ENCODE measurements at places on chromosomes 3 and 15.

GRCh38 chr3:59726279-59726678 is 676.5 kb upstream of the CFAP20DC start:
- DNase-seq = no peak

DNA sequence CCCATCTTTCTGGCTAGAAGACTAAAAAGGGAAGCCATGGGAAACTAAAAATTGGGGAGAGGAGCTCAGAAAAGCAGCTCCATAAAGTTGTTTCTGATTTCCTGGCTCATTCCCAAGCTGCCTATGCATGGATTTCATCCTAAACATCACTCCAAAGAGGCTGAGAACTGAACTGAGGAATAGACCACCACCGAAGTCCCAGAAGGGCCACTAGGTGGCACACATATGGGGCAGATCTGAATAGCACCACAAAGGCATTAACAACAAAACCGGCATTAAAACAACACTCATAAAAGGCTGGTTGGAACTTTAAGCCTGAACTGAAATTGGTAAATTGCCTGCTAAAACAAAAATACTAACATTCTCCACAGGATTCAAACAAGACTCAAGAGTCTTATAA is 106.3 kb downstream of the PLD1 start:
- peak; percentile 75 for DNase-seq

DNA sequence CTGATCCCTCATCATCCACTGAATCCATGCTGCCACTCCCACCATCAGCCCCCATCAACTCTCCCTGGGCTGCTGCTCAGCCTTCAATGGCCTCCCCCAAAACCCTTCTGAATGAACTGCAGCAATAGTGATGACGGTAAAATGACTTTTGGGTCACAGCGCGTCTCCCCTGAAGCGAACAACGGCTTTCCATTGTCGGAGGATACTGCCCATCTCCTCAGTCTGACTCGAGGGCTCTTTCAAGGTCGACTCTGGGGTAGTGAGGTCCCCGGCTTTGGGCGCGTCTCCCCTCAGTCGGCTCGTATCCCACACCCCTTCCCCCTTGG is 57.2 kb upstream of the ZBTB38 start:
- no peak for DNase-seq

GRCh38 chr3:177596248-177596815 is 399.1 kb upstream of the TBL1XR1 start:
- DNase-seq = no peak

DNA sequence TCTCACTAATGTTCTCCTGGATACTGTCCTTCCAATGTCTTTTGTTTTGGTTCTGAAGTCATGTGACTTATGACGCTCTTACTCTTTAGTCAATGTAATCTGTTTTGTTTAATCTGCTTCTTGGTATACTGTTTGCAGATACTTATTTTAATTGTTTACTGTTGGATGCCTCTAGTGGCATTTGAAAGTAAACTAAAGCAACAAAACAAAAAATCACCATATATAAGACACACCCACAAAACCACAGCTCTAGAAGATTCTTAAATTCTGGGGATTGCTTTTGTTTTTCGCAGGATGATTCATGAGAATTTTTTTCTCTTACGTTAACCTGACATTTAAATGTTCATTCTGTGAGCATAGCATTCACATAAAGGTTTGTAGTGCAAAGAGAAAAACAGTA is 16.8 kb downstream of the SLC25A26 start:
- DNase-seq = no peak

GRCh38 chr3:125582707-125583106 is 12.6 kb downstream of the OSBPL11 start:
- DNase-seq = peak; percentile 28

GRCh38 chr15:42335074-42335473 is 24.2 kb upstream of the CAPN3 start:
- no peak for DNase-seq

DNA sequence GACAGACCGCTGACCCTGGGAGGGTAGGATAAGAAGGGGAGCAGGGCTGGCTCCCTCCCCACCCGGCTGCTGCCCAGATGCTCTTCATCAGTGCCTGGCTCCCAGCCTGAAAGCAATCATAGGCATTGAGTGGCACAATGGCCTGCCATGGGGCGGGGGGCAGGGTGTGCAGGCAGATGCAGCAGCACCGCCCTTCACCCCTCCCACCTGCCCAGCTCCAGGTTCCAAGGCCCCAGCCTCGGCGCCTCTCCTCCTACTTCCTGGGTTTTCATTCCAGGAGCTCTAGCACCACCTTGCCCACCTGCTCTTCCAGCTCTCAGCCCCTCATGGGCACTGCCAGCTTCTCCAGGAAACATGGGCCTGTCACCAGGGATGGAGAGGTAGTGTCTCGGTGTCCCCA is 101.7 kb downstream of the MEGF11 start:
- DNase-seq = no peak

DNA sequence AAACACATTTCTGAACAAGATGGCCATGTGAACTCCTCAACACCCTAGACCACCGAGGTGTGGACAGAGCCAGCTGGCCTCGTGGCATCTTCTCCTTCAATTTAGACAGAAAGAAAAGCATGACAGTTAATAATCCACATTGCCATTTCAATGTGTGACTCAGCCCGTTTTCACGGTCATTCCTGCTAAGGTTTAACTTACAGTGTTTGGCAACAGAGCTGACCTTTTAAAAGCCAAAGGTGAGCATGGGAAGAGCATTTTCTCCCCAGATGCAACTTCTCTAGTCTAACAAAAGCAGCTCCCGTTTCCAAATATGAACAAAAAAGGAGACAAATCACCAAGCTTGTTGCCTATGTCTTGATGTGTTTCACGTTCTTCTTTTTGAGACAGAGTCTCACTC is 417.6 kb upstream of the WNT5A start:
- no peak for DNase-seq

DNA sequence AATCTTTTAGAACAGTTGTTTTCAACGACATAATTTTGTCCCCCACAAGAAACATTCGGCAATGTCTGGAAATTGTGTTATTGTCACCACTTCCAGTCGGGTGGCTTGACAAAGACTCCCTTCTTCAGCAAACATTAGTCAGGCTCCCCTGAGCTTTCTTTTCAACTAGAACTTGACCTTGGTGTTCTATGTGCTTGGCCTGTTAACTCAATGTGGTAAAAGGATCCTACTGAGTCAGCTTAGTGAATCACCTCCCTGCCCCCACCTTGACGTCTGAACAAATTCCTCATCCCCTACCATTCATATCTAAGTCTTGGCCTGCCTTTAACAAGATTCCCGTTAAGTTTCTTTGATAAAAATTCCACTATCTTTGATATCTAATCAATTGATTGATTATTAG is 465.0 kb upstream of the ROBO1 start:
- DNase-seq = no peak

- DNase-seq = peak; percentile 33
Measured at GRCh38 chr15:39427705-39428104, 153.2 kb upstream of the THBS1 start.

GRCh38 chr15:94739639-94740038 is 508.3 kb downstream of the MCTP2 start:
- DNase-seq = no peak

- no peak for DNase-seq
Measured at GRCh38 chr3:129536374-129536667, 6.7 kb upstream of the H1-8 start.

- DNase-seq = no peak
Measured at GRCh38 chr3:89173546-89173945, 66.1 kb downstream of the EPHA3 start.

DNA sequence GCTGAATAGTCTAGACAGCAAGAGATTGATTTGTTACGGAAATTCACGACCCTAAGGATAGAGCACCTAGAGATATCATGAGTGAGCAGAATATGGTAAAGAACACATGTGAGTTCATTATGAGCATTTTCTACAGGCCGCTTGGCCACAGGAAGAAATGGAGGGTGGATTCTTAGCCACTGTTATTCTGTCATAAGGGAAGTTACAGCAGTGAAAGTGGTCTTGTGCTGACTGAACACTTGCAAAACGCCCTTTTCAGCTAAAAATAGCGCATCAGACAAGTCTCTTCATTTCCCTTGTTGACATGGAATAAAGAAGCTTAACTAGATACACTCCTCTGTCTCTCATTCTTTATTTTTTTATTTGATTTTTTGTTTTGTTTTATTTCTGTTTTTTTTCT is 19.8 kb downstream of the DGKG start:
- DNase-seq = peak; percentile 93

DNA sequence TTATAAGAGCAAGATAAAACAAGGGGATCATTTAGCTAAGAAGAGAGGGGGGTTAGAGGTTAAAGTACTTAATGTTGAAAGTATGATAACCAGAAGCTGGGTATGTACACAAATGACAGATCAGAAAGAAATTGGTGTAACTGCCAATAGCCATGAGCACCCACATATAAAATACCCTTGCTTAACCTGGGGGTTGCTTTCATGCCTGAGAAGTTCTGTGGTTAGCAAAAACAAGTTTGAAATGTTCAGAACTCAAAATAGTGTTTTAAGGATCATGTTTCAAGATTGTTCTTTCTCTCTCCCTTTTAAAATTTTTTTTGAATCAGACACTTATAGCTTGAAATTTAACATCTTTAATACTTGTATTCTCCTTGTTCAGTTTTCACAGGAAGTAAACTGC is 321.4 kb upstream of the GBE1 start:
- no peak for DNase-seq

DNA sequence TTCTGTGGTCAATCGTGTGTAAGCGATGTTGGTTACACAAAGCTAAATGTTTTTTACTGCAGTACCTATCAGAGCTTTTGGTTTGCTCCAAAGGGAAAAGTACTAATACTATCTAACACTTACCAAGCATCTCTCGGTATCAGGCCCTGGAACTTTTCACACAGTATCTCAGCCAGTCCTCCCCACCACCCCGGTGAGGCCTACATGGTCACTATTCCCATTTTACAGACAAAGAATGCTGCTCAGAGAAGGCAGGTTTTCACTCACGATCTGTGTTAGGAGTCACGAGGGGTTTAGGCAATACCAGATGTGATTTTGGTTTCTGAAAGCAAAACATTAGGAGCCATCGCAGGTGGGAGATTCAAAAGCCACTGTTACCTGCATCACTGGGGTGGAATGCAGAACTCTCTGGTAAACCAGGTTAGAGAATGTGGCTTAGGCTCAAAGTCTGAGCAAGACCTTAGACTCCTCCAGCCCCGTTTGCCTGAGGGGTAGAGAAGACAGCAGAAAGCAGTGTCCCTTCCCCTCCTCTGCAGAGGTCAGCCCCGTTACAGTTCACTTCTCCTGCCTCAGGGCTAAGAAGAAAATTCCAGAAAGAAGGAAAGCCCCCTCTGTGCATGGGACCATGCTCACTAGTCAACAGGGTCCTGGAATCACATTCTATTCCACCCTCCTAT is 57.2 kb downstream of the XXYLT1 start:
- no peak for DNase-seq

DNA sequence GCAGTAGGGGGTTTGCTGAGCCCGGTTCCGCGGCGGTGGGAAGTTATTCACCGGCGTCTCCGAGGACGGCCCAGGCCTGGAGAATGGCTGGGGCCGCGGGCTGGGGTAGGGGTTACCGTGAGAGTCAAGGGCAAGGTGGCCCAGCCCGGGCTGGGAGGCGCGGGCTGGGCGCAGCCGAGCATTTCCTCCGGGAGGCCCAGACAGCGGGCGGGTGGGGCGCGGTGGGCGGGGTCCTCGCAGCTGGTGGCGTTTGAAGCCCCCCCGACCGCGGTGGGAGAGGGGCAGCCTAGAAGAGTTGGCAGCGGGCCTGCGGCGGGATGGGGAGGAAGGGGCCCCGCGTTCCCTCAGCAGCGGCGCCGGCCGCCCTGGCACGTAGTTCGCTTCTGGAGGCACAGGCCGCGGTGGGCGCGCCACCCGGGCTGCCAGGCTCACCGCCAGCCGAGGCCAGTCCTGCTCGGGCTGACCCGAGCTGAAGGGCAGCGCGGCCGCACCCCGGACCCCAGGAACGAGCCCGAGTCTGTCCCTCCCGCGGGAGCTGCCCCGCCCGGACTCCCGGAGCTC is 960 bp upstream of the KLF13 start:
- no peak for DNase-seq

DNA sequence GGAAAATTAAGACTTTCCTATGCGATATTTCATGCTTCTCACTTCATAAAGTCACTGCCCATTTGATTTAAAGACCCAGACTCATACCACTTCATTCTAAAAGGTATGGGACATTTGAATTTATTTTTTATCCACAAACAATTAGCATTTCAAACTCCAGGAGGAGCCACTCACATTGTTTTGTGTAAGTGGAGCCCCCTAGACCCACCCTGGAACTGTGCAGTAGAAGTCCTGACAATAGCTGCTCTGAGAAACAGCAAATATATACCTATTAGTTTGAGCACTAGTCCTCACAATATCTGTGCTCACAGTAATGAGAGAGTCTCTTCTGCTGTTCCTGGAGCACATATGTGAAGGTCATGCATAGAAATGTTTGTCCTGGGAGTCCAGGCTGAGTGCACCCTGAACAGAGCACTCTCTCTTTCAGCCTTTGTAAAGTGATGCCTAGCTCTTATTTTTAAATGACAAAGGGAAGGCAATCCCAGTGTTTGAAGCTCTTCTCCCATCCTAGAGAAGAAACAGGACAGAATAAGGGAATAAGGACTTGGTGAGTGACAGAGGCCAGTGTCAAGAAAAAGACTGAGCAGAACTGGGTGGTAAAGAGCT is 127.5 kb upstream of the STRIT1 start:
- DNase-seq = no peak

DNA sequence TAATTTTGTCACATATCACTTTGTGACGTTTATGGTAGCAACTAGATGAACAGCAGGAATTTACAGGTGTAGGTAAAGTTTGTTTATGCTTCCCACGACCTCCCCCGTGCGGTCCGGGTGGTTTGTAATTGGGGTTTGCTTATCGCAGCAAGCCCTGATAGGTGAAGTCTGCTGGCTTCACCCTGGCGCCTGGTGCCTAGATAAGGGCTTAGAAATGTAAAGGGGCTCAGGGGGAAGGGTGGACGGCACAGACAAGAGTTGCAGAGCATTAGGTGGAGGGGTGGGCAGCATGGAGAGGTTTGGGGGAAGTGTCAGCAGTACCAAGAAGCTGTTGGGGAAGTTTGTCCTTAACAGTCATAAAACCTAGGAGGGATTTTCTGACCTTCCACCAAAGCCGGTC is 108.1 kb upstream of the RNF7 start:
- DNase-seq = no peak

- no peak for DNase-seq
Measured at GRCh38 chr15:47719730-47720129, 2.4 kb downstream of the SEMA6D start.

- no peak for DNase-seq
Measured at GRCh38 chr15:70435872-70436271, 327.5 kb downstream of the UACA start.

DNA sequence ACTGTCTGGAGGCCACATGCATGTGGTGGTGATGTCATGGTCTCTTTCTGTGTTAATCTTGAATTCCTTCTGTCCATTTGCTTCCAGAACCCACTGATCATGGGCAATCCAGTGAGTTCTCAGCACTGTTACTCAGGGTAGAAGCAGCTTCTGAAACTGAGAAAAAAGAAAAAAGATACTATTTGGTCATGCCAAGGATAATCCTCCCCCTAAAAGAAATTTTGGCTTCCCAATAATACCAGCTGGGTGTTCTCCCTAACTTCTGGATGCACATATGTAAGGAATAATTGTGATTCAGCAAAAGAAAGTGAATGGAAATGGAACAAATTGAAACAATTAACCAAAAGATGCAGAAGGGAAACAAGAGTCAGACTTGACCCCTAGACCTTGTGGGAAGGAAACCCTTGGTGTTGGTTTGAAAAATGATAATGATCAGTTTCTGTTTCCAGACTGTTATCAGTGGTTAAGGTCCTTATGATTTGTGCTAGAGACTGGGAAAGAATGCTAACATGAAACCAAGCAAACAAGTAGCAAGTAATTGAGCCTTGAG is 92.3 kb downstream of the RBMS3 start:
- no peak for DNase-seq

All from AML-193 (cell line).